ENCODE measurements at places on chromosomes 6 and 20.
A peak's percentile ranks its signal among the peaks of the same experiment; 100 is the strongest.

- no peak for DNase-seq
Observed at GRCh38 chr6:119856136-119856535, 506.6 kb upstream of the MAN1A1 start.

- DNase-seq, result no peak
Observed at GRCh38 chr20:40336533-40336932, 352.5 kb downstream of the MAFB start.

DNA sequence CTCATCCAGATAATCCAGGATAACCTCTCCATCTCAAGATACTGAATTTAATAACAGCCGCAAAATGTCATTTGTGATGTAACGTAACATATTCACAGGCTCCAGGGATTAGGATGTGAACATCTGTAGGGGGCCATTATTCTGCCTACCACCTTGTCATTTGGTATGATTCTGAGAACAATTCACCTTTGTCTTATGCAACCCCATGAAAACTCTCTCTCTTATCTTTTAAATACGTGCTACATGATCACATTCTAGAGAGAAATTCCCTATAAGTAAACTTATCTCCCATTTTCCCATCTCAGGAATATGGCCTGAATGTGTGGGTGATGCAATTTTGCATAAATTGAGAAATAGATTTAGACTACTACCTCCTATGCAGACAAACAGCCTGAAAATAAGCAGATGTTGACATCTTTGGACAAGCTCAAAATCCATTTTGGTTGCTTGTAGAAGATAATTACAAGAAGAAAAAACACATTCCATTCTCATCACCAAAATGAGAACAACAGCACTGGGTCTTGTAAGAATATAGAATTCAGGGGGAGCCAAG, 255.4 kb upstream of the STXBP5 start:
- DNase-seq, result no peak

- DNase-seq, result no peak
Observed at GRCh38 chr6:31710523-31711219, 4.0 kb downstream of the LY6G6F start.

- no peak for DNase-seq
Observed at GRCh38 chr6:36426622-36427021, 16.0 kb downstream of the PXT1 start.

DNA sequence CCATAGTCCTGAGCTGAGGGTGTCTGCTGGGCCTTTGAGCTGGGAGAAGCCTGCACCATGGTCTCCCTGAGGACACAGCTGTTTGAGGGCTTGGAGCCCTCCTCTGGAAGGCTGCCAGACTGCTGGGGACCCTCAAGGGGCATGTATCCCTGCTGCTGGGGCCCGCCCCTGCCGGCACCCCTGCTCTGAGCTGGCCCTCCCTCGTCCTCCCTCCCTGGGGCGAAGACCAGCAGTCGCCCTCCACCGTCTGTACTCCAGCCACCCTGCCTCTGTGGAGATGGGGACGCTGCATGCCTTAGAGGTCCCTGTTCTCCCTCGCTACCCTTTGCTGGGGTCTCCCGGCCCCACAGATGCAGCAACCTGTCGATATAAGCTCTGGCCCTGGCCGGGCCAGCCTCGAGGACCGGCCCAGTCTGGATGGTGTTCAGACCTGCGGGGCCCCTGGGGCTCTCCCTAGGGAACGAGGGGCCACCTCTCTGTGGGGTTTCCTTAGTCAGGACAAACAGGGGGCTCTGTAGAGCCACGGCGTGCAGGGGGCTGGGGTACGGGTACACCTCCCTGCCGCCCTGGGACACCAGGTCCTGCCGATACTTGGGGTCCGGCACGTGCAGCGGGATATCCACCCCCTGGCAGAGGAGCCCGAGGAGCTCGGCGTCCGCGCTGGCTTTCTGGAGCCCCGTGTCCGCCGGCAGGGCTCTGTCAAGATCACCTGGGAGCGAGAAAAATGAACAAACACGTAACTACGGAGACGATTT, 11.0 kb downstream of the DACT2 start:
- DNase-seq, result no peak

DNA sequence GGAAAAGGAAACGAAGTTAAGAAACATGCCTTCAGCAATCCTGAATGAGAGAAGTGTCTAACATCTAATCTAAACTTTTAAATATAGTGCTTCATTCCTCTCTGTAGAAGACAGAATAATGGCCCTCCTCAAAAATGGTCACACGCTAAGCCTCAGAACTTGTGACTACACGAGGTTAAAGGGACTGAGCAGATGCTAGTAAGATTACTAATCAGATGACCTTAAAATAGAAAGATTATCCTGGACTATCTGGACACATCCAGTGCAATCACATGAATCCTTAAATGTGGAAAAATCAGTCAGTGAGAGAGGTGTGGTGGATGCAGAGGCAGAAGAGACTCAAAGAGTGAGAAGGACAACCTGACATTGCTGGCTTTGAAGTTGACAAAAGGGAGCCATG, 126.1 kb downstream of the TBX18 start:
- no peak for DNase-seq

- DNase-seq, result no peak
Observed at GRCh38 chr20:8523684-8524083, 391.6 kb downstream of the PLCB1 start.

DNA sequence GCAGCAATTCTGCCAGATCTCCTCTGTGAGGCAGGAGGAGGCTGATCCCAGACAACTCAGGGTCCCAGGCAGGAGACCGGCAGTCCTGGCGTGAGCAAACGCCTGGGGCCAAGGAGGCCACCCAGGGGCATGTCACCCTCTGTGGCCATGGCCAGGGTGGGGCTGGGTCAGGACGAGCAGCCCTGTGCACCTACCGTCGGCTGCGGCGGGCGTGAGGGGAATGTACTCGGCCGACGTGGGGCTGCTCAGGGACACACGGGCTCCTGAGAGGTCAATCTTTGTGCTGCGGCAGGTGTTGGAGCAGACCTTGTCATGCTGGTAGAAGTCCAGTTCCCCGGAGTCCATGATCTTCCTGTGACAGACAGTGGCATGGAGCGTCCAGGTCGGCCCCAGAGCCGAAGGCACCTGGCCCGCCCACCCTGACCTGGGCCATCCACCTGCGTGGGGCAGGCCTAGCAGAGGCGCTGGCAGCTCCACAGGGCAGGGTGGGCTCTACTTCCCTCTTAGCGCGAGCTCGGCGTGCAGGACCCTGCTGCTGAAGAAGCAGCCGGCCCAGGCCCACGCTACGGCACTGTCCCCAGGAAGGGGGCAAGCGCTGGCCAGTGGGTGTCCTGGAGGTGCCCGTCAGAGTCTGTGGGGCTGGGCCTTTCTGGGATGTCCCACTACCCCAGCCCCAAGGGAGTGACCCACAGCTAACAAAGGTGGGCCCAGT, 21.5 kb upstream of the HELZ2 start:
- no peak for DNase-seq

DNA sequence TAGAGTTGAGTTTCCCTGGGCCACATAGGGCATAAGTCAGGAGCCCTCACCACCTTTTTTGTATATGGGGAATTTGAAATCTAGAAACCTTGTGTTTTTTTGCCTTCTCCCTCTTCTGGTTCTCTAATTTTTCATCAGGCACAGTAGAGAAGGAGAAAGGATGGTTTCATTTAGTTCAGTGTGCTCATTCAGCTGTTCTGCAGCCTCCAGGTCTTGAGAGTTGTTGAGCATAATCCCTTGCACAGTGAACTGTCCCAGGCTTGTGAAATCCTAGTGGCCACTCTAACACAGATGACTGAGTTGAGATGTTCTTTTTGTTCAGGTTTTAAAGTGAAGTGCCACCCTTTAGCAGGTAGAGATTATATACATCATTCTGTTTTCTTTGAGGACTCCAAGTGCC, 183.5 kb downstream of the CDKAL1 start:
- DNase-seq, result no peak

GRCh38 chr20:10313701-10314100, 95.1 kb downstream of the SNAP25 start:
- no peak for DNase-seq

- no peak for DNase-seq
Observed at GRCh38 chr6:155795173-155795796, 339.6 kb upstream of the NOX3 start.

GRCh38 chr20:36919715-36920333, 31.7 kb downstream of the SAMHD1 start:
- peak; percentile 67 for DNase-seq

- no peak for DNase-seq
Observed at GRCh38 chr6:146287691-146288369, 255.8 kb upstream of the RAB32 start.

- DNase-seq, result peak; percentile 78
Observed at GRCh38 chr20:46406986-46407670, 713 bp upstream of the ELMO2 start.

- peak; percentile 55 for DNase-seq
Observed at GRCh38 chr6:137231895-137232294, 12.7 kb upstream of the IFNGR1 start.

DNA sequence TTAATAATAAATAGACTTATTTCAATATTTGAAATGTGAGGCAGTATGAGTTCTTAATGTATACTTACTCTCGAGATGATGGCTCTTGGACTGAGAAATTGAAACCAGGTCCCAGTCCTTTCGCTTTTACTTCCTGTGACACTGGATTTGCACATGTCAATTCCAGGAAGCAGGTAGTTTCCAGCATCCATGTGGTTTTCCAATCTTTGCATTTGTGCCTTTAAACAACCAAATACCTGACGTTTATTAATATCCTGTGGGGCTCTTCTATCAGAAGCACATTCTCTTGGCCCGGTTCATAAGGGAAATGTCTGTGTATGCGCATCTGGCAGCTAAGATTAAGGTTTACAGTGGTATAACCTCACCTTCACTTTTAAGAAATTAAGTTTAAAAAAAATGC, 13.1 kb downstream of the UTRN start:
- DNase-seq, result no peak

- no peak for DNase-seq
Observed at GRCh38 chr6:56488281-56488680, 154.4 kb downstream of the DST start.

DNA sequence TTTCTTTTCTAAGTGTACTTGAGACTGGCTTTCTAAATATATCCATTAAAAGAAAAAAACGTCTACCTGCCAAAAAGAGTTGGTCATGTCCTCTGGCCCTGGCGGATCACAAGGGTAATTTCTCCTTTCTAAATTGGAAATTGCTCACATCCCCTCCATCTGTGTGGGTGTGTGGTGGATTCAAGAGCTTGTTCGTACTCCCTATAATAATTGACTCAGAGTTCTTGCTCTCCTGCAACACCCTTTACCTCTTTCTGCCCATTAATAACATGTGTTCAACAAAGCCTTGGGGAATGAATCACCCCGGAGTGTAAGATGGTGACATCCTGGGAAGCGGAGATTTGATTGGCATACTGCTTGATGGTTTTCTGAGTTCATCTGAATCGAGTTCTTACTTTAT, 263.8 kb downstream of the ALDH8A1 start:
- no peak for DNase-seq

GRCh38 chr6:75524322-75524972, 30.8 kb upstream of the FILIP1 start:
- no peak for DNase-seq

DNA sequence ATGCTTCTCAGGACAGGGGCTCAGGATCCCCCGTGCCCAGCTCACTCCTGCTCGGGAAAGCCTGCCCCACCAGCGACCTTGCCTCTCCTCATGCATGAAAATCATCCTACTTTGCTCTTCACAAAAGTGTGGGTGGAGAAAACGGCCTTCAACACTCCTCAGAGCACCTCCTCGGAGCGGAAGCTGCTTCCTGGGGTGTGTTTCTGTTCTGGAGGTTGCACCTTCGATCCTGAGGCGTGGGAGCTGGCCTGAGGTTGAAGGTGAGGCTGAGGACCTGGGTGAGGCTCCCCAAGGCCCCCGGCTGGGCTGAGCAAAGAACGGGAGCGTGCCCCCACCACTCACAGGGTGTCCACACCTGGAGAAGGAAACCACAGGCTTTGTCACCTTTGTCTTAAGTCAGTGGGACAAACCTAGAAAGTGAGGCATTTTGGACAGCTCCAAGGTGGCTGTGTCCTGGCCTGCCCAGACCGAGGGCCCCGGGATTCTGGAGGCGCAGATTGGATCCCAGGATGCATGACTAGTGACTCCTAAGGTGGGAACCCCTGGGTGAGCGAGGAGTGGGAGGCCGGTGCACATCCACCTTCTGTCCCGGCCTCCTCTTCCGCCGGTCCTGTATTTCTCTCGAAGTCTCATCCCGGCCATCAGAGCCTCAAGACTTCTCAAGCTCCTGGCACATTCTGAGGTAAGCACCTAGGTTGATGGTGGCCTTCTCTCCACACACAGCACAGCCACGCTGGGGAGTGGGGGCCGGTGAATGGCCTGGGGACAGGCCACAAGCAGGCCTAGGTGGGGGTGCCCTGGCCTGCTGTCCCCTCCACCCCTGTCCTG, 104.7 kb downstream of the TMEM242 start:
- DNase-seq, result no peak

DNA sequence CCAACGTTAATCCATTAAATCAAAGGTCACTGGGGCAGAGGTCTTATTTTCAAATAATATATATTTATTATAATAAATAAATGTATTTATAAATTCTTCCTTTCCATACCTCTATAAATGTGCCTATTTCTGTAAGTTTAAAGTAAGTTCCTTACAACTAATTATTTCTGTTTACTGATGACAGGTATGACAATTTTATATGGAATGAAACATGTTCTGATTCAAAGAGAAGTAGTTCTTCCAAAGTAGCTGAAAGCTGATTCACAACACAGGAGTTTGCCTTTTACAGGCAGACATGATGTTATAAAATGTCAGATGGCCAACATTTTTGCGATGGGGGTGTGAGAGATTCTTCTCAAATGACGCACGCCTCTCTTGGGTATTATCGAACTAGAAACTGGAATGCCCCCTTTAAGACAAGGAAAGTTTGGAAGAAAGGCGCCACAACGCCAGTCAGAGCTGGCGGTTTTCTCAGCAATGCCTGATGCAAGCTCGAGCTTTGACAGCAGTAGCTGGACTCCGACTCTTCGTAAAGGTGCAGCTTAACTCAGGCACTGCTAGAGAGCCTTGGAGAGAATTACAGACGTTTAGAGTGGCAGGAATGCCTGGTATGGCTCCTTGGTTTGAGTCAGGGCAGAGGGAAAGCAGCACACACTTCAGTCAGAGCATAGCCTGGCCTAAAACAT, 92.1 kb downstream of the FOXC1 start:
- DNase-seq, result no peak

DNA sequence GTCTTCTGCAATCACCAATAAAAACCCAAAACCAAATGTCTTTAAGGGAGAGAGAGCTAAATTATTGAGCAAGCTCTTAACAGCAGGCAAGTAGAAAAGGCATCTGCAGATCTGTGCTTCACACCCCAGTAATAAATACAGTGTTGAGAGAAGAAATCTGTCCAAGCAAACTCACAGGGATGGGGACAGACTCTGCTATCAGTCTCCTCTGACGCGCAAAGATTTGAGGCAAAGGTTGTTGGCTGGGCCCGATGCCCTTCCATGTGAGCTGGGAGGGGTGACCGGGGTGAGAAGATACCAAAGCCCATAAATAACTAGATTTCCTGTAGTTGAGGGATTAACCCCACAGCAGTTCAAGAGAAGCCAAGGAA, 315.2 kb upstream of the SOX4 start:
- DNase-seq, result no peak

DNA sequence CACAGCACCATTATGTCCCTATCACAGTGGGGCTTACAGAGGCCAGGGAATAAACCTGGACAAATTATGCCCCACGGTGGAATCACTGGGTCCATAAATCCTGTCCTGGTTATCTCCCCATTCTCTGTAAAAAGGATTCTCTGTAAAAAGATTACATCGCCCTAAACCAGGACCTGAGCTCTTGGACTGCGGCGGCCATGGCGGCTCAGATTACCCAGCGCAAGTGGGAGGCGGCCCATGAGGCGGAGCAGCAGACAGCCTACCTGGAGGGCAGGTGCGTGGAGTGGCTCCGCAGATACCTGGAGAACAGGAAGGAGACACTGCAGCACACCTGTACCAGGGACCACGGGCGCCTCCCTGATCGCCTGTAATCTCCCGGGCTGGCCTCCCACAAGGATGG, 8.4 kb upstream of the HLA-A start:
- DNase-seq, result no peak

GRCh38 chr6:24931718-24932691, 3.8 kb downstream of the RIPOR2 start:
- peak; percentile 65 for DNase-seq

All from CD4-positive, alpha-beta T cell treated with Interleukin-6 at 100 ng/mL for 8 hours (primary cell).